ENCODE measurements at places on chromosomes 7 and 10.
A peak's percentile ranks its signal among the peaks of the same experiment; 100 is the strongest.

GRCh38 chr7:39664057-39664456 is 40.7 kb downstream of the RALA start:
- DNase-seq, result no peak

DNA sequence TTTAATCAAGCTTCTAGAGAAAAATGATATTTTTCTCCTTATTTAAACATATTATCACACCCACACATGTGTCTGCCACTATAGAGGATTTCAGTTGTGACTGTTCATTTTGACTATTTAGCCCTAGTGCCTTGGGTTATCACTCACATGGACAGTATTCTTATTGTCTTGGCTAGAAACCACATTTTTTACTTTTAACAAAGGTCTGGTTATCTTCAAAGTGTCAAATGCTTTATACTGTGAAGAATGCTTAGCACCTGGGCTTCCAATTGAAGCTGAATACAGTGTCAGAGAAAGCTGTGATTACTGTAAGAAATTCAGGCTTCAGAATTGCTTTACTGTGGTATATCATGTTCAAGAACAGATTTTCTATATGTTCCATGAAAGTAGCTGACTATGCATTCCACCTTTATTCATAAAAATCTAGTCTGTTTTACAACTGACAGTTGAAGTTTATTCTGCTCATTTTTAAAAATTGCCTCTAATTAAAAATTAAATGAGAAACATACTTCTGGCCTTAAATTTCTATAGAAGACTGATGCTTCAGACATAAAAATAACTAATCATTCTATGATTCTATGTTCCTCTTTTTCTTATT is 278.6 kb downstream of the SEMA3D start:
- DNase-seq, result no peak

DNA sequence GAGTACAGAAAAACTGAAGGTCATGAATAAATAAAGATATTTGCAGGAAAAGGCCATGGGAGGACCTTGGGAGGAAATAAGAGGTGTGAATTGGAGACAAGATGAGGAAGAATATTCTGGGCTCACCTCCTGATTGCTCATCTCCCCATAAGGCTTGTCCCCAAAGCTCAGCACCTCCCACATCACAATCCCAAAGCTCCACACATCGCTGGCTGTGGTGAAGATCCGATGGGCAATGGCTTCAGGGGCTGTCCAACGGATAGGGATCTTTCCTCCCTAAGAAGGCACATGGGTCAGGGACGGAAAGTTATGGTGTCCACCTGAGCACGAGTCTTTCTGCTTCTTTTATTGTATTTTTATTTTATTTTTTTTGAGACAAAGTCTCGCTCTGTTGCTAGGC is 12.9 kb downstream of the ZYX start:
- DNase-seq, result no peak

DNA sequence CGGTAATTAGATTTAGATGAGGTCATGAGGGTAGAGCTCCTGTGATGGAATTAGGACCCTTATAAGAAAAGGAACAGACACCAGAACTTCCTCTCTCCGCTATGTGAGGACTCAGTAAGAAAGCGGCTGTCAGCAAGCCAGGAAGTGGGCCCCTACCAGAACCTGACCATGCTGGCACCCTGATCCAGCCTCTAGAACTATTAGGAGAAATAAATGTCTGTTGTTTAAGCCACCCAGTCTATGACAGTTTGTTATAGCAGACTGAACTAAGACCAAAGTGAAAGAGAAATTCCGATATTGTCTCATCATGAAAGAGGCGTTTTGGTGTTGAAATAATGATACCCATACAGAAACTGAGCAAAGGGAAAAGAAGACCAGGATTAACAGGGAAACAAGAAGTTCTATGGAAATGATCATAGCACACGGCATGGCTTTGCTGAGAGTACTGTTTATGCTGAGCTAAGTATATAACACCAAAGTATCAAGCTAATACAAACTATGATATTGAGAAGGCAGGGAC is 9.2 kb downstream of the CLEC2L start:
- DNase-seq, result no peak

DNA sequence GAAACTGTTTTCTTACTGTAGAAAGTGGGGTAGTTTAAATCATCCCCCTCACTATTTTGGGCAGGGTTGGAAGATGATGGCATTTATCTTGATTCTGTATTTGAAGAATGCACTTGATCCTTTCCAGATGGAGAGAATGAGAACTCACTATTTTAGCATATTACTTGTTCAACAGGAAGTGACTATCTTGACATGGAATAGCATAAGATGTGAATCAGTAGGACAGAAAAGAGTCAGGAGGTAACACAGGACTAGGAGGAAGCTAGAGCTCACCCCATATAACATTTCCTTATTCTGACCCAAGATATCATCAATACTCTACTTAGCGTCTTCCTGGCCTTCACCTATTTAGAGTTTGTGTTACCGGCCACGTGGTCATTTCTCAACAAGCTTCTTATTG is 400.2 kb downstream of the PHTF2 start:
- no peak for DNase-seq

DNA sequence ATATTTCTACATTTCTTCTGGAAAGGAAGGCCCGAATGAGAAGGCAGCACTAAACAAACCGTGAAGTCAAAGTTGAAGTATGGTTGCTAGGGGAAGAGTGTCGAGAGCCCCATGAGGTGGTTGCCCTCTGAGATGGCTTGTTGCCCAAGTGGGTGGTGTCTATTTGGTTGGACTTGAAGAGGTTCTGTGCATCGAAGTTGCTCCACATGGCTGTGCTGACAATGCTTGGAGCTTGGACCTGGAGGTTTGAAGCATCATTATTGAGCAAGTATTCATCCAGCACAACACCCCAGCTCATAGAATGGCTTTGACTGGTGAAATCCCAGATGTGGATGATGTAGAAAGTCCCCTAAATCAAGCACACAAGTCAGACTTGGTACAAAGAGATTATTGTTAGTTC is 165.2 kb upstream of the CDCA7L start:
- DNase-seq, result no peak

- no peak for DNase-seq
Measured at GRCh38 chr10:129968020-129968852, 4.2 kb upstream of the EBF3 start.

DNA sequence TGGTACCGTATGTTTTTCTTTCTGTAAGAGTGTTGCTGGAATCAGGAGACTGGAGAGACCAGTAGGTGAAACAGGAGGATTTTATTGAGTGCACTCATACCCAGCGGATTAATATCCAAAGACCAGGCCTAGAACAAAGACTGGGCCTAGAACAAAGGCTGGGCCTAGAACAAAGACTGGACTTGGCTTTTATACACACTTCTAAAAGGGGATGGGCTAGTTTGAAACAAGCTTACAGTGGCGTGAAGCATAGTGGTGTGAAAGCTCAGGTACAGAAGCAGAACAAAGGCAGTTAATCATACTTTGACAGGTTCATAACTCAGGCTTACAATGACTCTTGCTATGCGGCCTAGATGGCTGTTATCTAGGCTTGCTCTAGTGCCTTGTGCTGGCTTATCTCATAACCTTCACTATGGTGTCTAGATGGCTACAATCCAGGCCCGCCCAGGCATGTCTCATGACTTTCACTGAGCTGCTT is 67.7 kb downstream of the TRIM24 start:
- no peak for DNase-seq

DNA sequence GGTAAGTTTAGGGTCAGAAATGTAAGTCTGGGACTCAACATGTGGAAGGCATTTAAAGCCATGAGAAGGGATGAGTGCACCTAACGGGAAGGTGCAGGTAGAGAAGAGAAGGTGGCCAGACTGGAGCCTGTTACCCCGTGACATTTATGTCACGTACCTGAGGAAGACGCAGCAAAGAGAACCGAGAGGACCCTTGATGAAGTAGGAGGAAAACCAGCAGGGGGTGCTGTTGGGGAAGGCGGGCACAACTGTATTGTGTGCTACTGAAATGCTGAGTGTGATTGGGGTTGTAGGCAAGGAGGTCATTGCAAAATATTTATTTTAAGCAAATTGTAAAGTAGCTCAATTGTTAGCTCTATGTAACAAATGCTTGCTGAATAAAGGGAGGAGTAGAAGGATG is 338.2 kb upstream of the PRKCQ start:
- peak; percentile 57 for DNase-seq

- DNase-seq, result no peak
Measured at GRCh38 chr10:123126246-123126645, 9.5 kb upstream of the HMX3 start.

DNA sequence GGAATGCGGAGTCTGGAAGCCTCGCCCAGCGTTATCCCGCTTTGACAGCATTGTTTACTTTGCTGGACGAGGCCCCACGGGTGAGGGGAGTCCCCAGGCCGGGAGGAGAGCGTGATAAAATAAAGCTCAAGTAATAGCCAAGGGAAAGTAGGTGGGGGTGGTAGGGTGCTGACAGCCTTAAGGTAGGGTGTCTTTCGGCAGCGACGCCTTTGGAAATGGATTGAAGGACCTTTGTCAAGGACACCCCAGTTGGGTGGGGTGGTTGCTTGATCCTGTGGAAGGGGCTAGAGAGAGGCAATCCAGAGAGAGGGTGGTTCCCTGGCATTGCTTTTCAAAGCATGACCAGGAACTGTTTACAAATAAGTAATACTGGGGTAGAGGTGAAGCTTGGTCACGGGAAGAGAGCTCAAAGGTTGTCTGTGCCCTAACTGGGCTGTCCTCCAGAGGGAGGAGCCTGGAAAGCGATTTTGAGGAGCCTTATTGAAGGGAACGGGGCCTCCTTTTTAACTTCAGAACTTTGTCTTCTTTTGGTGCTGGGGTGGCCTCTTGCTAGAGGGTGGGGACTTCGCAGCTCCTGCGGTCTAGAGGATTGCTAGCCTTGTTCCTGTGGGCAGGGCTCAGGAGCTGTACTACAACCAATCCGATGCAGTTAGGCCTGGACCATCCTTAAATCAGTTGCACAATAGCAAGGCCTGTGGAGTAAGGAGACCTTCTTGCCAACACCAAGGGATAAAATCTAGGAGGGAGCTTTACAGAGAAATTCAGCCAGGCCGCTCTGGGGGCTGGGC is 1.3 kb downstream of the EIF4EBP2 start:
- DNase-seq, result peak; percentile 52

GRCh38 chr7:157493017-157493416 is 156.2 kb downstream of the DNAJB6 start:
- peak; percentile 29 for DNase-seq

- DNase-seq, result no peak
Measured at GRCh38 chr7:14336256-14336655, 346.8 kb upstream of the ETV1 start.

DNA sequence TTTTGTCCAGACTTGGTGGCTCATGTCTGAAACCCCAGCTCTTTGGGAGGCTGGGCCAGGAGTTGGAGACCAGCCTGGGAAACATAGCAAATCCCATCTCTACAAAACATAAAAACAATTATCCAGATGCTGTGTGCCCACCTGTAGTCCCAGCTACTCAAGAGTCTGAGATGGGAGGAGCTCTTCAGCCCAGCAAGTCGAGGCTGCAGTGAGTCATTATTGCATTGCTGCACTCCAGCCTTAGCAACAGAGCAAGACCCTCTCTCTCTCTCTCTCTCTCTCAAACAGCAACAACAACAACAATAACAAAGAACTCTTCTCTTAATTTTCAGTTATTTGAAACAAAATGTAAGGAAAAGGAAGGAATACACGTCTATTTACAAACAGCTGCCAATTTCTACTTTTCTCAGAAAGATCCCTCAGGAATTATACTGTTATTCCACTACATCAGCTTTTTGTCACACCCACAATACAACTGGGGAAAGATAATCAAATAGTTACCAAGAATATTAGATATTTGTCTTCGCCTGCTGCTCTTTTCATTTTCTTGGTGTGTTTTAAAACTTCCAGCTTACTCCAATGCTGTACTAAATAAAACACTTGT is 5.1 kb upstream of the TSPAN12 start:
- DNase-seq, result no peak

DNA sequence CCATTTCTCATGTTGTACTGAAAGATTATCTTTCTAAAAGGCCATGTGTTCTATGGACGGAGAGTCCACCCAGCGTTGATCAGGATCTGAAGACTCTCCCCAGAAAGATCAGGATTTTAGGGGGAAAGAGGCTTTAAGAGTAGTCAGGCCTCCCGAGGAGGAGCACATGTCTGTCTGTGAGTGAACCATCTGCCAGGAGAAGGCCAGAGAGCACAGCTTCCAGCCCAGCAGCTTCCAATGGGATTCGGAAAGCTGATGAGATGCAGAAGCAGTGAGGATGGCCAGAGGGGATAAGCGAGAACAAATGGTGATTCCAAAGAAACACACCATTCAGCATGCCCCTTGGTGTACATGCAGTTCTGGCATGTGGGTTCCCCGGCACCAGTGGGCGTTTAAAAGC is 88.5 kb upstream of the TCERG1L start:
- no peak for DNase-seq

DNA sequence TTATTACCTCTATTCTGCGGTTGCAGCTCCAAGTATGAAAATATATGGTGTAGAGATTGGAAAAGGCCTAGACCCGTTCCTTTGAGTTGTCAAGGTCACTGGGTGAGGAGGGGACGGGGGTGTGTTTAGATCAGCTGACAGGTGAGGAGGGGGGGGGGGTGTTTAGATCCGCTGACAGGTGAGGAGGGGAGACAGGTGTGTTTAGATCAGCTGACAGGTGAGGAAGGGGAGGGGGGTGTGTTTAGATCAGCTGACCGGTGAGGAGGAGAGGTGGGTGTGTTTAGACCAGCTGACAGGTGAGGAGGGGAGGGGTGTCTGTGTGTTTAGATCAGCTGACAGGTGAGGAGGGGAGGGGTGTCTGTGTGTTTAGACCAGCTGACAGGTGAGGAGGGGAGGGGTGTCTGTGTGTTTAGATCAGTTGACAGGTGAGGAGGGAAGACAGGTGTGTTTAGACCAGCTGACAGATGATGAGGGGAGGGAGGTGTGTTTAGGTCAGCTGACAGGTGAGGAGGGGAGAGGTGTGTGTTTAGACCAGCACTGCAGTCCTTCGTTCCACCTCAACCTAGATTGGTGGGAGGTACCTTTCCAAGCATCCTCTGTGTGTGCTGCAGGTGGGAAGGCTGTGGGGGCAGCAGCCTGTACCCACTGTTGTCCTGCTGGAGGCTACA is 655.0 kb upstream of the ADARB2 start:
- no peak for DNase-seq

GRCh38 chr10:34526186-34526585 is 288.9 kb downstream of the PARD3 start:
- no peak for DNase-seq

DNA sequence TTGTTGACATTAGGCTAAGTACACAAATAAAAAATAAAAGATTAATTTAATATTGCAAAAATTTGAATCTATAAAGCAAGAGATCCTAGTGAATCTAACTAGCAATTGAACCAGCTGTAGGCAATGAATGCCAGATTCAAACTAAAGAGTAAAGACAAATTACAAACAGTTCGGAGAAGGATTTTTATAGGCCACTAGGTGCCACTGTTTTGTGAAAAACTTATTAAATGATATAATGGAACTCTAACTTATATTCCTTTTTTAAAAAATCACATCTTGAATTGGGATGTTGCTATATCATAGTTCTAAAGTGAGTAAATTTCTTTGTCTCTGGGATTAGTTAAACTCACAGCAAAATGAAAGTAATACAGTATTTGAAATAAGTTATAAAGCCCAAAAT is 39.1 kb upstream of the GNAI1 start:
- DNase-seq, result no peak

GRCh38 chr10:73340121-73340520 is 18.5 kb downstream of the CFAP70 start:
- no peak for DNase-seq
